ENCODE measurements at places on chromosomes 1 and 21.

DNA sequence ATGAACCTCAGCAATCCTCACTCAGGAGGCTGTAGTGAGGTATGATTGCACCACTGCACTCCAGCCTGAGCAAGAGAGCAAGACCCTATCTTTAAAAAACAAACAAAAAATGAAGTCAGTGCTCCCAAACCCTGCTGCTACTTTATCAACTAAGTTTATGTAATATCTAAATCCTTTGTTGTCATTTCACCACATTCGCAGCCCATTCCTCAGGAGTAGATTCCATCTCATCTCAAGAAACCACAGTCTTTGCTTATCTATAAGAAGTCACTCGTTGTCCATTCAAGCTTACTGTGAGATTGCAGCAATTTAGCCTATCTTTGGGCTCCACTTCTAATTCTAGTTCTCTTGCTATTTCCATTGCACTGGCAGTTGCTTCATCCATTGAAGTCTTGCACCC, 44.3 kb upstream of the RGL1 start:
- DNase-seq = no peak

DNA sequence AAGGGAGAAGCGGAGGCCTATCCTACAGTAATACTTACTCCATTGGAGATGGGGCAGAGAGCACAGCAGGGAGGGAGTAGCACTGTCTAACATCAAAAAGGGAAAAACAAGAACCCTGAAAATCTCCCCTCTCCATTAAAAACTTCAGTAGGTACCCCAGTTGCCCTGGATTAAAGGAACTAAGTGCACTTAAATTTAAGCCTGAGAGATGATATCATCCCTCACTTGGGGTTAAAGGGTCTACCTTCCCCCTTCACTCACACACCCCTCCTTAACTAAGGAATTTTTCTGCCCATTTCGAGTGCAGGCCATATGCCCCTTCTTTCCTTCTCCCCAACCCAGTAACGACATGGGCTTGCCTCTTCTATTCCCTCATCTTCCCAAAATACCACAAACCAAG, 3.7 kb upstream of the MTMR11 start:
- no peak for DNase-seq

DNA sequence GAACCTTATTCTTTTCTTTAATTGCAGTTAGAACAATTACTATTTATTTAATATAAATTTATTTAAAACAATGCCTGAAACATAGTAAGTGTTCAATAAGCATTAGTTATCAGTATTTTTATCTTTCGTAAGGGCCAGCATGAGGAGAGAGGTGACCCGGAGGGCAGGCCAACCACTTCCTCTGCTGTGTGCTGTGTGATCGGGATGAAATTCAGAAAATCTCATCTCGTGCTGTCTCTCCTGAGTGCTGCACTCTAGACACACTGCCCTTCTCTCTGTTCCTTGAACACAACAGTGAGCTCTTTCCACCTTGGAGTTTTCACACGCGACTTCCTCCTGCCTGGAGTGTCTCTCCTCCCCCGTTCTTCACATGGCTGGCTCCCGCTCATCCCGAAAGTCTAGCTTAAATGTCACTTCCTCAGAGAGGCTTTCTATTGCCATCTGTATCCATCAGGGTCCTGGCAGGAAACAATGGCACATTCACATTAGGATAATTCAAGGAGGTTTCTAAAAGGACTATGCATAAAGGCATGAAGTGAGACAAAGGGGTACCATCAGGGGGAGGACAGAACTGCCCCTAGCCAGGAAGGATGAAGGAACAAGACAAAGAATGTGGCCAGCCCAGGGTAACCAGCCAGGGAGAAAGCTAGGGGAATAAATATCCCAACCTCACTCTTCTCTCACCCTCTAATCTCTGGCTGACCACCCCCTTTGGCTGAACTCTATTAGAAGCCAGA, 142.6 kb upstream of the GJB5 start:
- DNase-seq = no peak

- no peak for DNase-seq
These were observed 13.3 kb upstream of the BECN2 start for GRCh38 chr1:241944300-241944699.

DNA sequence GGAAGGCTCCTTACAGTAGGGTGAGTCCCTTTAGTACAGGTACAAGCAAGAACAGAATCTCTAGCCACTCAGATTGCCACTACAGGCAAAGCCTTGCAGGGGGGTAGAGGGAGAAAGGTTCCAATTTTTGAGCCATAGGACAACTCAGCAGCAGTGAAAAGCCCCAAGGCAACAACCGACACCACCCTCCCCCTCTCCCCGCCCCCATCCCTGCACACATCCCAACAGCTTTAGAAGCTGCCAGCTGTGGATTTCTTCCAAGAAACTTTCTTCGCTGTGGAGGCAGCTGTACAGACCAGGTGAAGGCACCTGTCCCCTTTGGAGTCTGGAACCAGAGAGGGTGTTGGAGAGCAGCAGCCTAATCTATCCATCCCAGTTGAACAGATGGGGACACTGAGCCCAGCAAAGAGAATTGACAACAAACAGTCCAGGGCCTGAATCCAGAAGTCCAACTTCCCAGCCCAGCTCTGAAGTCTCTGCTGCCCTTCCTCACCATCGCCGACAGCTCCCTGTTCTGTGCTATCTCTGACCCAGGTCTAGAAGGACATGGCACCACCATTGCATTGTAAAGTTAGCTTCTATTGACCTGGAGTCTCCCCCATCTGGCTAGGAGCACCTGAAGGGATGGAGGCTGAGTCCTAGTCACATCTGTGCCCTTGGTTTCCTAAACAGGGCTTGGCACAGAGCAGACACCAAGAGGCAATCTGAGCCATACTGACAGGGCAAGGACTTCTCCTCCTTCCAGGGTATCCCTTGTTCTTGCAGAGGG, 2.2 kb downstream of the TENT5B start:
- no peak for DNase-seq

- no peak for DNase-seq
These were observed 16.8 kb upstream of the PDIK1L start for GRCh38 chr1:26094677-26095383.

DNA sequence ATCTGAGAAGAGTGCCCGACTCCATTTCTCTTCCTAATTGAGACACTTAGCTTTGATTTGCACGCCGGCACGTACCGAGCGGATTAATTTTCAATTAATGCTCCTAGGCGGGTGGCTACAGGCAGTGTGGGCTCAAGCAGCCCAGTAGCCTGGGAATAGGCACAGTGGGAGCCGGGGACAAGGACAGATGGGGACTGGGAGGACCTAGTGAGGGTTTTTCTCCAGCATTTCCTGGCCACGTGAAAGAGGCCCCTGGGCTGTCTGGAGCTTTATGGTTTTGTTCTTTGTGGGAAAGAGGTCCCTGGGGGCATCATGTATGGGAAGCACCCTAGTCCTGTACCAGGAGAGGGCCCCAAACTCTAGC, 78.6 kb upstream of the CSF3R start:
- DNase-seq = no peak

GRCh38 chr1:18119289-18119688, 11.7 kb downstream of the IGSF21 start:
- DNase-seq = no peak
